Urothelium cell line (cell line): ENCODE measurements at places on chromosomes 1 and 21.

GRCh38 chr1:37922767-37923550 lies 23.9 kb downstream of the INPP5B start:
- DNase-seq, result no peak

- DNase-seq, result no peak
These were observed 191.7 kb downstream of the GPR52 start for GRCh38 chr1:174639461-174639860.

DNA sequence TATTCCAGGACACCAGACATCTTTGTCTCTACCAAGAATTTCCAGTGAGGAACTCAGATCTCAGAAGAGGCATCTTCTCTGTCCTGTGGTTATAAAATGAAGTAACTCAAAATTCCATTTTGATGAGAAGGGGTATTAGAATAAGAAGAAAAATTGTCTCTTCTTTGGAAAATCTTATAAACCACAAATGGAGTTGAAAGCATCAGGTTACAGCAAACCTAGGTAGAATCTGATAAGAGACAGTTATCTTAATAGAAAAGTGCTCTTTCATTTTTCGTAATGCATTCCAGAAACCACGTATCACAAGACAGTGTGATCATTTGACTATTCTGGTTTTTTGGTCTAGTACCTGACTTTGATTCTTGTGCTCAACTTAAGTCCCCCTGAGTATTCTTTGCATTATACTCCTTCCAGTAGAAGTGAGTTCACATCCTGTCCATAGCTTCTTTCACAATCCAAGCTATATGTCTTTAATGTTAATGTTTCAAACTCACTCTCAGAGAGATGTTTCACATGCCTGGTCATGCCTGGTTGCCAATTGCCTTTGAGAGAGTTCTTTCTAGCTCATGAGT lies 120.9 kb upstream of the PRDX6 start:
- DNase-seq, result no peak

GRCh38 chr1:36320291-36320761 lies 3.1 kb downstream of the EVA1B start:
- DNase-seq, result no peak

- DNase-seq, result no peak
These were observed 112.7 kb downstream of the HMCN1 start for GRCh38 chr1:185846672-185847444.

- no peak for DNase-seq
These were observed 46.1 kb upstream of the ZNF326 start for GRCh38 chr1:89948722-89949345.

DNA sequence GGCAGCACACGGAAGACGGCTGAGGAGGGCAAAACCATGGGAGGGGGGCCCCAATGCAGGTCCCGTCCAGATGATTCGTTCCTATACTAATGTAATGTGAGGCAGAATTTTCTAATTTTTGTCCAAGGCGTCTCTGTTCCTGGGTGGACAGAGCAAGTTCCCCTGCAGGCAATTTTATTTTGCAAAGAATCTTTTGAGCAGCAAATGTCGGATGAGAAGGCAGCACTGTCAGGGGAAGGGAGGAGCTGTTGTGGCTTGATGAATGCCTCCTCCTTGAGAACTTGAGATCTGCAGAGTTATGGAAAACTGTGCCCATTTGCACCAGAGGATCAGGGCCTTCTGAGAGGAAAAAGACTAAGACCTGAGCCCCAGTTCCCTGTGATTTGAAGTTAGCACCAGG lies 17.3 kb downstream of the SLC1A7 start:
- DNase-seq, result no peak

GRCh38 chr1:5743435-5744095 lies 248.7 kb downstream of the NPHP4 start:
- no peak for DNase-seq

- no peak for DNase-seq
These were observed 201.1 kb downstream of the OMA1 start for GRCh38 chr1:58345215-58346035.

DNA sequence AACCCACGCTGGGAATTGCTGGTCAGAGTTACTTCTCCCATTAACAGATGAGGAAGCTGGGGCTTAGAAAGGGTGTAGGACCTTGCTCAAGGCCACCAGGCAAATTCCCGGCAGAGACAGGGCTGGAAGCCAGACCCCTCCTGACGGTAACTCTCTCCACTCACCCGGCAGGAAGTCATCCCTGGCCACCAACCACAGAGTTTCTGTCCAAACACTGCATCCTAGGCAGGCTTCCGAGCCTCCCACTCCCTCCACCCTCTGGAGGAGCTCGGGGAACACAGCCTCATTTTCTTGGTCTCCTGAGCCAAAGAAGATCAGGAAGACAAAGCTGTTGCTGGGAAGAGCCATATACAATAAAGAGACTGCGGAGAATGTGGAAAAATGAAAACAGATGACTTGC lies 25.0 kb upstream of the ZNF436 start:
- DNase-seq, result peak; percentile 74

DNA sequence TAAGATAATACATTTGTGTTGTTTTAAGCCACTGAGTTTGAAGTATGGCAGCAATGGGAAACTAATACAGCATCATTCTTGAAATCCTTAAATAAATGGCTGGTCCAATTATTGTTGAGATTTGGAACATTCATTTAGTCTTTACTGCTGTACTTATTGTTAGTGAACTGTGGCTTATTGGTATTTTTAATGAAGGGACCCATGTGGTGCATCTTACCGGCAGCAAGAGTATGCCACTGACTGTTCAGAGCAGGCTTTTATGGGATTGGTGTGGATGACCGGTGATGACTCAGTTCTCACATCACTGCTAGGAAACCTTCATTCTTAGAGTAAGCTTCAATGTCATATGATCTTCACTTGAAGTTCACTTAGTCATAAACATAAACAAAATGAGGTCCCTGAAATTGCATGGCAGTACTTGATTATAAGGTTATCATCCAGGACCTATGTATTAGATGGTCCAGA lies 31.5 kb downstream of the PRKAA2 start:
- peak; percentile 21 for DNase-seq

DNA sequence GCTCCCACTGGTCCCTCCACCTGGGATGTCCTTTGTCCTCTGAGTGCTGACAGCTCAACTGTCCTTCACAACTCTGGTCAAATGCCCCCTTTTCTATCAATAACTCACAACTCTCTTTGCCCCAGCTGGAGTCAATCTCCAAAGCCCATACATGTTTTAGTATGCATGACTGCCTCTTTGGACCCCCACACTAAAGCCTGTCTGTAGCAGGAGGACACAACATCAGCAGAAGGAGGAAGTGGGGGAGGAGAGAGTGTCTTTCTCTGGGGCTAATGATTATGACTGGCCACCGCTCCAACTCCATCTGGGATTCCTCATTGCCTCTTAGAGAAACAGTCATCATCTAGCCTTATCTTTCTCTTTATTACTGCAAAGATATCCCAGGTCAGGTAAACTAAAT lies 186.6 kb upstream of the FGGY start:
- no peak for DNase-seq

- DNase-seq, result no peak
These were observed 12.3 kb downstream of the ATP2B4 start for GRCh38 chr1:203638950-203639349.

- no peak for DNase-seq
These were observed 16.6 kb downstream of the SDCCAG8 start for GRCh38 chr1:243272401-243272800.

DNA sequence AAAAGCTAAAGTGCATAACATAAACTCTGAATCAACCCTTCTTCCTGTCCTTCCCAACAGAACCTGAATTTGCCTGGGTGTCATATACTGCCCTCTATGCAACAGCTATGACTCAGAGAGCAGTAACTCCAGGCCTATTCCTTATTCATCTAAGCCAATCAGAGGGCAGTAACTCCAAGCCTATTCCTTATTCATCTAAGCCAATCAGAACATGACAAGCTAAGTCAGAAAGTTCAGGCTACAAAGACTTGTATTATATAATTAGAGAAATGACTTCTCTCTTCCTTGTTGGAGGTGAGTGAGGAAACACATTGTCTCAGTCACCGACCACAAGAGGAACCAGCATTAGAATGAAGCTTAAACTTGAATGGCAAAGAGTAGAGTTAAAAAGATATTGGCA lies 26.2 kb upstream of the TADA1 start:
- no peak for DNase-seq

GRCh38 chr21:44567481-44568171 lies 5.9 kb upstream of the KRTAP10-4 start:
- DNase-seq, result no peak

- DNase-seq, result no peak
These were observed 106.3 kb downstream of the TGFB2 start for GRCh38 chr1:218451415-218451814.

GRCh38 chr1:78146205-78146771 lies 100.5 kb downstream of the GIPC2 start:
- no peak for DNase-seq

- no peak for DNase-seq
These were observed 615.5 kb downstream of the NPHP4 start for GRCh38 chr1:5376538-5377247.

GRCh38 chr1:222370081-222370912 lies 177.6 kb downstream of the HHIPL2 start:
- DNase-seq, result peak; percentile 64

GRCh38 chr1:90616395-90616794 lies 100.7 kb downstream of the BARHL2 start:
- no peak for DNase-seq

DNA sequence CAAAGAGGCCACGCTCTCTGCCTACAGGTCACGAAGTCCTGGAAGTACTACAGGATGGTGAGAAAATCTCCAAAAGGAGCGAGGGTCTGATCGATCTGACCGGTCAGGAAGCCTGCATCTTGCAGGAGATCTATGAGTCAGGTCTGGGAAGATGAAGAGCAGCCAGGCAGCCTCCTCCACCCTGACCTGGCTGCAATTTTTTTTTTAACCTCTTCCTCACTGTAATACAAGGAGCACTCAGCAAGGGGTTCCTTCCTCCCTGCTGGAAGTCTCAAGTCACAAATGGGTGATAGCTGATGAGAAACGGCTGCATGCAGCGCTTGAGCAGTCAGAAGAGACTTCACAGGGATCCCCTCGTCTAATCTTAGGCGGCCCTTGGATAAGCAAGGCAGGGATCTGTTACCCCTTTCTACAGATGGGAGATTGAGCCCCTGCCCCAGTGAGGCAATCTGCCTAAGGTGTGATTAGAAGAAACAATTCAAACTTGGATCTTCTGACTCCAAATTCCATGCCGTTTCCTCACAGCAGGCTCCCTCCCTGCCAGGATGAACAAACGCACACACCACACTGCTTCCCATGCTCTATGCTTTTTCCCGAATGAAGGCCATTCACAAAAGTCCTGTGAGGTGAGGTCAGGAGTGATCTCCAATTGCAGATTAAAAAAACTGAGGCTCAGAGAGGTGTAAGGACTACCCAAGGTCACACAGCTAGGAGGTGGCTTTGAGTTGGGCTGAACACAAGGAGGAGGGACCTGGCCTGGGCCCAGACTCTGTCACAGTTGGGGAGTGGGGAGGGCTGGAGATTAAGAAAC lies 48.3 kb downstream of the ECE1 start:
- no peak for DNase-seq

DNA sequence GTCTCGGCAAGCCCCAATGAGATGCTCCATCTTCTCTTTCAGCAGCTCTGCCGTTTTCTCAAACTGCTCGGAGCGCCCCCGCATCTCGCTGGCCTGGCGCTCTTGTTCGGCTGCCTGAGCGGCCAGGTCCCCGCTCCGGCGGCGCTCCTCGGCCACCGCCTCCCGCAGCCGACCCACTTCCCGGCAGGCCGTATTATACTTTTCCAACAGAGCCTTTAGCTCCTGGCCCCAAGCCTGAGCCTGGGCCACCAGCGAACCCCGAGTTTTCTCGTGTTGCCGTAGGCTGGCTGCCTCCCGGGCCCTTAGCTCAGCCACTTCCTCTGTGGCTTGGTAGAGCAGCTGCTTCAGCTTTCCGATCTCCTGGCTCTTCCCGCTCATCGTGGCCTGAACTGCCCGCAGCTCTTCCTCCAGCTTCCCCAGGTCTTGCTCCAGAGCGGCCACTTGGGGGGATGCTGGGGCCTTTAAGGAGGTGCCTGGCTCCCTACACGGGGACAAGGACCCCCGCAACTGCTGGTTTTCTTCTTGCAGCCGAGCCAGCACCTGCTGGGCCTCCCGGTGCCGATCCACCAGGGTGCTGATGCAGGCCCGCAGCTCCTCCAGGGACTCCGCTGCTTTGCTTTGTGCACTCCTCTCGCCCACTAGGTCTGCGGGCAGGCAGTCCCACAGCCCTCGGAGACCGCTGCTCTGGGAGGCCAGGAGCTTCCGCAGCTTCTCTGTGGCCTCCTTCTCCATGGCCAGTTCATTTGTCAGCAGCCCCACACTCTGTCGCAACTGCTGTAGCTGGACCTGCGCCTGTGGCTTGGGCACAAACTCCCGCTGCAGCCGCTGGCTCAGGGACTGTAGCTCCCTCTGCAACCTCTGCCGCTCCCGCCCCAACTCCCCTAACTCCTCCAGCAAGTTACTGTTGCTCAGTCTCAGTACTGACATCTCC lies 13.4 kb upstream of the PIAS3 start:
- no peak for DNase-seq

GRCh38 chr1:844472-845026 lies 79.2 kb upstream of the SAMD11 start:
- DNase-seq, result no peak

DNA sequence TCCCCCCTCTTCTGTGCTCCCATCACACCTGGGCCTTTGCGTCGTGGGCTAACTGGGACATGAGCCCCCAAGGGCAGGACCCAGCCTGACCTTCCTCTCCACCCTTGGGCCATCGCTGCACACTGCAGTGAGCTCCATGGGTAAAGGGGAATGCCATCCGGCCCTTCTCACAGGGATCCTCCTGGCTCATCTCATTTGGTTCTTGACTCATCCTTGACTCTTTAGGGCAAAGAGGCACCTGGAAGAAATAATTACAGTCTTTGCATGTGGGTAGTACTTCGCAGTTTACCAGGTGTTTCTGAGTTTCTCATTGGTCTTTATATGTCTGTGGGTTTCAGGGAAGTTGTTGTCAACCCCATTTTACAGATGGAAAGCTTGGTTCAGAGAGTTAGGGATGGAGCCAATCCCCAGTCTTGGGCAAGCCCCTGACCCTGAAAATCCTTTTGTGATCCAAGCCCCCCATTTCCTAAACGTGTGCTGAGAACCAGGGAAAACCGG lies 59.3 kb upstream of the ID3 start:
- no peak for DNase-seq
